ENCODE measurements at places on chromosomes 1 and 21. TPM values are rescaled to one million over a fixed set of nuclear protein-coding genes. Genes with fewer than 3 reads are reported as not detected.

GRCh38 chr1:91428182-91428798 lies 23.7 kb upstream of the HFM1 start:
- DNase-seq = no peak

DNA sequence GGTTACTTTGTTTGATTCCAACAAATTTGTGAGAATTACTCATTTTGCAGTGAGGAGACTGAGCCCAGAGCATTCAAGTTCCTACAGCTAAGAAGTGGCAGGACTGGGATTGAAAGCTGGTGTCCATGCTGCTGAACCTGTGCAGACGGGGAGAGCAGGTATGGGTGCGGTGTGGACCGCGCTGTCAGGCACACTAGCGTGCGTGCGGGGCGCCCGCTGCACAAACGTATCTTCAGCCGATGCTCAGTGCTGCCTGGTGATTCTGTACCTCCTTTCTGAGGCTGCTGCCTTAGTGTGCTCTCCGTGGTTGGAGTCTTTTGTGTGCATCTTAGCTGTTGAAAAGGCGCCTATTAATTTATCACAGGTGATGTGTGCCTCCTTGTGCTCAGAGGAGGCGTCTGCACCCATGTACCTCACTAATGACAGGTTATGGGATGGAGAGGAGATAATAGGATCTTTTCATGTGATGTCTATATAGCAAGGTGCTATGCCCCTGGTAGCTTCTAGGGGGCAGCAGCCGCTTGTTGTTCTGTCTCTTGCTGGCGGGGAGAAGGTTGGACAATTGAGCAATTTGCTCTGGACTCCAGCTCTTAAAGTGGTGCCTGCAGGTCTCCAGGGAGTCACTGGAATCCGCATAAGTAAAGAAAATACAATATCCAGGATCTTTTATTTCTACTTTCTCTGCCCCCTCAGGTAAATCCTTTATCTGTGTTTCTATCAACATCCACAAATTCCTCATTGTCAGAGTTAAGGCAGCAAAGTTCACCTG lies 32.5 kb downstream of the PEX14 start:
- DNase-seq = peak; percentile 37

GRCh38 chr1:168473126-168473525 lies 70.7 kb downstream of the XCL2 start:
- DNase-seq = no peak

GRCh38 chr1:233473549-233474204 lies 140.2 kb upstream of the KCNK1 start:
- DNase-seq = no peak

GRCh38 chr1:2503554-2504224 lies 22.7 kb downstream of the PANK4 start:
- no peak for DNase-seq

Gene MX1
- total RNA-seq = 297 TPM

Gene C1QB
- not detected for total RNA-seq

Measured in foreskin keratinocyte (primary cell).